Activated T-cell treated with anti-CD3 and anti-CD28 coated beads, Interleukin-2, amount 50 U/mL, for 72 hours (primary cell): ENCODE measurements at places on chromosomes 3 and 15.

DNA sequence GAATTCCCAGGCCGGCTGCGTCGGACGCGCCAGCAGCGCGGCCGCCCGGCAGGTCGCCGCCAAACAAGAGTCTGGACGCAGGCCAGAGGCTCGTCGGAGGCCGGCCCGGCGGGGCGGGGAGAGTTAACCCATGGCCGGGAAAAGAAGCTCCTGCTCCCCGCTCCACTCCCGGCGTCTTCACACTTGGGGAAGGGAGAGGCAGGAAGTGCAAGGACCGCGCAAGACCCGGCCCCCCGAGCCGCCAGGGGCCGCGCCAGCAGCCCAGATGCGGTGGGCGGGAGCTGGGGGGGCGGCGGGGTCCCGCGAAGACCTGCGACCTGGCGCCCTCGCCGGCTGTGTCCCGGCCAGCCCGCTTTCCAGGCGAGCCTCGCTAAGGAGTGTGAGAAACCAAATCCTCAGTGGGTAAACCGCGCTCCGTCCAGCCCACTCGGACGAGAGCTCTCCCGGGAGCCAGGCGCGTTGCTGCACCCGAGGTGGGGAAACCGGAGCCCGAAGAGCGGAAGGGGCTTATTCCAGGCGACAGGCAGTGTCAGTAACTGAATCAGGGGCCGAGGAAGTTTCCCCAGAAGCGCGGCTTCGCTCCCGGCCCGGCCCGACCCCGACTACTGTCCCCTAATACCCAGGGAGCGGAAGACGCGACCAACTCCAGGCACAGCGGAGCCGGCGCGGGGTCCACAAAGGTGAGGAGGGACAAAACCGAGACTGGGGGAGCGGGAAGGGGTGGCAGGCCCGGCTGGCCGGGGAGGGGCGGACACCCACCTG, 721 bp downstream of the ADAMTS7 start:
- DNase-seq: no peak

- DNase-seq: no peak
Observed at GRCh38 chr15:66014022-66014421, 144.7 kb downstream of the RAB11A start.

DNA sequence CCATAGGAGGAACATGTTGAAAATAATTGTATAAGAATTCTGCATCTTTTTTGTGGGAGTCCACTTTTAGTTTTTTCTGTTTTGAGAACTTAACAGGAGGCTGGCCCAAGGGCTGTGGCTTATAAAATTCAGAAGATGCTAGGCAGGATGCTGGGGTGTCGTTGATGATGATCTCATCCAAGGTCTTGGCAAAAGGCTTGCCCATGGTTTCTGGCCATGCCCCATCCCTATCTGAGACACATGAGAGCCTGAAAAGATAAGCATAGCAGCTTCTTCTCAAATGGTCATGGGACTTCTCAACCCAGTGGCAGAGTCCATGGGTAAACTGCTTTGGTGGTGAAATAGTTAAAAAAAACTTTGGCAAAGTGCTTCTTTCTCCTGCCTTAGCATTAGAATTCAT, 35.2 kb downstream of the CMSS1 start:
- no peak for DNase-seq

DNA sequence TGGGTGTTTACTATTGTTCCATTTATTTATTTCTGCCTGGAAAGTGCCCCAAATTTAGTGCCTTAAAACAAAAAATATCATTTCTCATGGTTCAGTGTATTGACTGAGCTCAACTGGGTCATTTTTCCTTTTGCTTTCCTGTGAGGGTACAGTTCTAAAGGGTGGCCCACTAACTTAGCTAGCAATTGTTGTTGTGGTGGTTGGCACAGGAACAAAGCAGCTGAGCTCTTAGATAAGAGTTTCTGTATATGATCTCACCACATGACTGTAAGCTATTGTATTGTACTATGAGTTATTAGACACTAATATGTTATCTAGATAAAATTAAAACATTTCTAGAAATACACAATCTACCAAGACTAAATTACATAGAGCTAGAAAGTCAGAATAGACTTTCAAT, 1283.7 kb downstream of the OTOL1 start:
- DNase-seq: no peak

- DNase-seq: no peak
Observed at GRCh38 chr3:194080436-194080835, 55.5 kb upstream of the HES1 start.

DNA sequence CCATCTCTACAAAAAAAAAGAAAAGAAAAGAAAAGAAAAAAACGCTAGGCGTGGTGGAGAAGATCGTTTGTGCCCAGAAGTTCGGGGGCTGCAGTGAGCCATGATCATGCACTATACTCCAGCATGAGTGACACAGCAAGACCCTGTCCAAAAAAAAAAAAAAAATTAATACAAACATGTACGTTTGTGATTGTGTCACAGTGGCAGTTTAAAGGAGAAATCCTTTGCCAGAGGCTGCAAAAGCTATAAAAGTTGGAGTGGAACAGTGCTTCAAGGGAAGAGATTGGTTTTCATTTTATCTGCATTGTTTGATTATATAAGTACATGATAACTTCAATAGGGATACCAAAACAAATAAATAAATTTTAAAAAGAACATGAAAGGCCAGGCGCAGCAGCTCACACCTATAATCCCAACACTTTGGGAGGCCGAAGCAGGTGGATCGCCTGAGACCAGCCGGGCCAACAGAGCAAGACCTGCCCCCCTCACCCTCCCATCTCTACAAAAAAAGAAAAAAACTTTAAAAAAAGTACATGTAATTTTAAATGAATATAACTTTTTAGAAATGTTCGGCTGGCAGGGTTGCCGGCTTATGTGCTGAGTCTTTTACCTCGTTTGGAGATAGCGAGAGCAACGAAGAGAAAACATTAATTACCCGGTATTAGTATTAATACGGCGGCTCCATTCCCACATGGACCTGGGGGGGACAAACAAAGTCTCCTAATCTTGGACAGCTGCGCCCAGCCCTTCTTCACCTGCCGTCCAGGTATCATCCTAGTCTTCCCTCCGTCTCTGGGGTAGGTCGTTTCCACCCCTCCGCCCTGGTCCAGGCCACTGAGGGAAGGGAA, 573 bp upstream of the DIS3L start:
- no peak for DNase-seq

DNA sequence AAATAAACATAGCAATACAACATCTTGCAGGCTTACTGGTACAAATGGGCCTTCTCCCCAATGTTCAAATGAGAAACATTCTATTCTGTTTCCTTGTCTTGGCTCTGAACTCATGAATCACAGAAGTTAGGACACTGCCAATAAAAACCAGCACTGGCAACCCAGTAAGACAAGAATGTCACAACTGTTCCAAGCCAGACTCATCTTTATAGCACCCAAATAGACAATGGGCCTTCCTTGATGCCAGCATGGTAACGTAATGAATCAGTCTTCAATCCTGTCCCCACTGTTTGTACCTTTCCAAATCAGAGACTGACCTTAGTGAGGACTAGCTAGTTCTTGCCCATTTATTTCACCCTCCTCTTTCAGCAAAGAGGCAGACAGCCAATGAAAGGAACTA, 14.1 kb upstream of the RPS17 start:
- DNase-seq: no peak

- DNase-seq: no peak
Observed at GRCh38 chr3:4478261-4478660, 11.2 kb upstream of the SUMF1 start.

DNA sequence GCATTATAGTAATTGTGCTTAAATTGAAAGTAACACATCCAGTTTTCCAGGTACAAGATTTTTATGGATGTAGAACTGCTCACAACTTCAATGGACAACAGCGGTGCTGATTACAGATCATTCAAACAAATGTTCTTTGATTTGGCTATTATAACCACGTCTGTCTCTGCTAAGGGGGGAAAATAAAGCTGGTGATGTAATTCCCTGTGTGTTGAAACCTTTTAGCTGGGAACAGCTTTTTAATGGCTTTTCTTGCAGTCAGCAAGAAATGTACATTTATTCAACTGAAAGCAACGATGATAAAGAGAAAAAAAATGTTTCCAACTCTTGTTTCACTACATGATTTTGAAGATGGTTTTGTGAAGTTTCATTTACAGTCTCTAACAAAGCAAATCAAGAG, 431.9 kb upstream of the AGTR1 start:
- DNase-seq: no peak

GRCh38 chr15:47296881-47297280, 420.4 kb upstream of the SEMA6D start:
- no peak for DNase-seq

DNA sequence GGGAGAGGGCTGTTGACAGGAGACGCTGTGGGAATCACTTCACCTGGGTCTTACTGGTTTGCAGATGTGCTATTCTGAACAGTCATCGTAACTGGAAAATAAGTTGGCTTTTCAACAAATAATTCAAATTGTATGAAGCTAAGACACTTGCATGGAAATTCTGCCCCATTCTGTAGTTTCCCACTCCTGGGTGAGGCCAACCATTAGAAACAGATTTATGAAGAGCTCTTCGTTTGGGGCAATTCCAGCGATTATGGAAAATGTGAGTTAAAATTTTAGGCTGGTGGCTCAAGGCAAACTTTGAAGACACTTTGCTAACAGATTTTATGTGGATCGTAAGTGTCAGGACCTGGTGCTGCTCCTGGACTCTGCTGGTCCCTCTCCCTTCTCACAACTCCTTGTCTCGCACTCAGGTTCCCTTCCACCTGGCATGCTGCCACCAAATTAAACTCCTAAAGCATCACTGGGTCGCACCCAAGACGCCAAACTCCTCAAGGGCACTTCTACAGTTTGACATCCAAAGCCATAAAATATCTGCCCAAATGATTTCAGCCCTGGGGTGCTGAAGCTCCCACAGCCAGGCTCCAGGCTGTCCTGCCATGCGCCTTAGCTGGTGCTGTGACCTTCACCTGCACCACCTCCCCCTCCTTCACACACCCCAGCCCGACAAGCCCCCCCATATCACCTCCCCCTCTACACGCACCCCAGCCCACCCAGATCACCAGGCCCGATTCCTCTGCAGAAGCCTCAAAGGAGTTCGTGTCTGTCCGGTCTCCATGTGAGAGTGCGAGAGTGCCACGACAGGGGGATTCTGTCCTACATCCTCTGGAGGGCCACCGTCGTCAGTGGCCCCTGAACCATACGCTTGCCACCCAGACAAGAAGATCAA, 138.4 kb downstream of the NSMCE3 start:
- no peak for DNase-seq

- DNase-seq: no peak
Observed at GRCh38 chr3:33438284-33438668, 1.9 kb downstream of the UBP1 start.

GRCh38 chr3:168881804-168882203, 781.7 kb downstream of the MECOM start:
- no peak for DNase-seq

DNA sequence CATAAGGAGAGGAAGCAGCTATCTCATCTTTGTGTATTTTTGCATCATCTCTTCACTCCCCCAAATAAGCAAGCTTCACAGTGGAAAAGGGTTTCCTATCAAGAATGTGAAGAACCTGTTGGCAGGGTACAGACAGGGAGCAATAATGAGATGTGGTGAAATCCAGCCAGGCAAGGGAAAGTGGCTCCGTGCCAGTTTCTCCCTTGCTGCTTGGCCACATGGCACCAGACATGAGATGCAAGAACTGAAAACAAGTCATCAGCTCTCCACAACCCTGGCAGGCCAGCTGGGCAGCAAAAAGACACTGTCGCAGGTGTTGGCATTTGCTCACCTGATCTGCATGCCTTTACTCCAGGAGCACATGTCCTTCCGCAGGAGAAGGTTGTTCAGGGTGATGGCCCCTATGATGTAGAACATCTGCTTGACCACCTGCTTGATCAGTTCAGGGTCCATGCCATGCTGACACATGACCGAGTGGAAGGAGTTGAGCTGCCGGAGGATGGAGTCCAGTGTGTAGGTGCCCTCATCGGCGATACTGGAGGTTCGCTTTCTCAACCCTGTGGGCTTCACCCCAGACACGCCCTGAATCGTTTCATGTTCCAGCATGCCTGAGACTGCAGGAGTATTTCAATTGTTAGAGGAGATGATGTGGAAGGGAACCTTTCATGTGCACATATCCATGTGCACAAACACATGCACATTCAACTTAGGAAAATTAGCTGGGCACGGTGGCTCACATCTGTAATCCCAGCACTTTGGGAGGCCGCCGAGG, 23.3 kb upstream of the MYO5C start:
- no peak for DNase-seq

DNA sequence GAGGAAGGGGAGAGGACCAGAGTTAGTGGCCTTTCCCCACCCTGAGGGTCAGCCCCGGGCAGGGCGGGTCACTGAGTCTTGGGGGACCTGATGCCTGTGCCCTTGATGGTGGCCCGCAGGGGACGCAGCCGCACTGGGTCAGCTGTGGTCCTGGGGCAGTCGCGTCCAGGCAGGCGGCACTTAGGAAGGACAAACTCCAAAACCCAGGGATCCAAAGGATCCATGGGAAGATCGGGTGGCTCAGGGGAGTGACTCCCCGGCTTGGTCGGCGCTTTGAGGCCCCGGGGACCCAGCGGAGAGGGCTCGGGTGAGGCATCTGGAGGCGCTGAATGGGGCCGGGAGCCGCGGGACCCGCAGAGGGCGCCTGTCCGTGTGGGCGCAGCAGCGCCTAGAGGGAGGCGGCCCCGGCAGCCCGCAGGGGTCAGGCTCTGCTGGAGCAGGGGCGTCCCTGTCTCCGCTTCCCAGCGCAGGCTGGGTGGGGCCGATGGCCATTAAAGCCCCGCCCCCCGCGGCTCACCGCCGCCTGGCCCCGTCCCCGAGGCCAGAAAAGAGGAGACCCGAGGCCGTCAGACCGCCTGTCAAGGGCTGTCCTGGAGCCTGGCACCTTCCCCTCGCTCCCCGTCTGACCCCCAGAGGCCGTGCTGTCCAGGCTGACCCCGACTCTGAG, 17.5 kb downstream of the CIDEC start:
- peak; percentile 40 for DNase-seq

DNA sequence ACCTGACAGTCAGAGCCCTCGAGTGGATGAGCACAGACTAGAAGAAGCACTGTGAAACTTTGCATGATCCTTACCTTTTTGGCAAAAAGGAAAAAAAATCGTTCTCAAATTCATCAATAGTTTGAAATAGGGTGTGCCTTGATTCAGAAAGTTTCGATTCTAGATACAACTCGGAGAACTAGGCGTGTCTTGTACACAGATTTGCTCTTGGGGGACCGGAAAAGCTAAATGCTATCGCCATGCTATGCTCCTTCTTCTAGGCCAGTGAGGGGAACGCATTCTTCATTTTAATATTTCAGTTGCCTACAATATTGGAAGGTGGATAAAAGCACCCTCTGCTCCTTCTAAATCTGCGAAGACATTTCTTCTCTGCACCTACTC, 25.0 kb downstream of the CD86 start:
- DNase-seq: no peak

GRCh38 chr15:35547775-35548364, 1.9 kb upstream of the DPH6 start:
- DNase-seq: no peak

GRCh38 chr3:197117114-197117513, 87.5 kb upstream of the MELTF start:
- no peak for DNase-seq

- DNase-seq: no peak
Observed at GRCh38 chr3:45681846-45682245, 7.3 kb upstream of the SACM1L start.

GRCh38 chr15:41919954-41920538, 26.2 kb upstream of the SPTBN5 start:
- DNase-seq: no peak

GRCh38 chr15:62889734-62890505, 152.6 kb upstream of the TPM1 start:
- no peak for DNase-seq

- DNase-seq: no peak
Observed at GRCh38 chr3:98038286-98038685, 3.2 kb upstream of the GABRR3 start.

- no peak for DNase-seq
Observed at GRCh38 chr15:66389859-66390381, 3.2 kb downstream of the MAP2K1 start.
